Activated T-cell treated with anti-CD3 and anti-CD28 coated beads, Interleukin-2, amount 50 U/mL, for 72 hours (primary cell): ENCODE measurements at places on chromosomes 4 and X. TPM values are rescaled to one million over a fixed set of nuclear protein-coding genes. Genes with fewer than 3 reads are reported as not detected.

- H3K4me3 ChIP-seq = no peak overlapping the region
- no peaks in the 10 kb centered on the region for H3K27me3 ChIP-seq
- H3K36me3 ChIP-seq = peaks cover 17% of the 10 kb centered on the region
- H3K27ac ChIP-seq = no peak overlapping the region
Measured at GRCh38 chr4:83062739-83063138, 27.8 kb downstream of the COPS4 start.

DNA sequence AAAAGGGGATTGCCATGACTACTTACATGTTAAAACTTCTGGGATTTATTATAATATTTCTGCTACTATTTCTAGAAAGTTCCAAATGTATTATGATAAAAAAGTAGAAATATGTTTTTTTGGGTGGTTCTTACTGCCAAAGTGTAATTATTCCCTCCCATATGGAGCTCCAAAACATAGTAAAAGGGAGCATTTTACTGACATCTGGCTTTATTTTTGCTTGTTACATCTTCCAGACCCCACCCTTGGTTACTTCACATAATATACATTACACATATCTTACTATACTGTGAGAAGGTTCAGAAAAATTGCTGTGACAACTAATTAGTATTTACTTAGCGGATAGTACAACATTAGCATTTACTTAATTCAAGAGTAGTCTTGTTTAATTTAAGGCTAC lies 205.1 kb upstream of the TLL1 start:
- H3K4me1 ChIP-seq = no peaks in the 10 kb centered on the region
- no peaks in the 10 kb centered on the region for H3K36me3 ChIP-seq
- no peak overlapping the region for H3K27ac ChIP-seq

GRCh38 chr4:106615961-106616360 lies 247.4 kb upstream of the GIMD1 start:
- H3K27me3 ChIP-seq = no peaks in the 10 kb centered on the region
- no peaks in the 10 kb centered on the region for H3K36me3 ChIP-seq
- DNase-seq = no peak
- H3K4me1 ChIP-seq = no peaks in the 10 kb centered on the region
- no peak overlapping the region for H3K4me3 ChIP-seq

DNA sequence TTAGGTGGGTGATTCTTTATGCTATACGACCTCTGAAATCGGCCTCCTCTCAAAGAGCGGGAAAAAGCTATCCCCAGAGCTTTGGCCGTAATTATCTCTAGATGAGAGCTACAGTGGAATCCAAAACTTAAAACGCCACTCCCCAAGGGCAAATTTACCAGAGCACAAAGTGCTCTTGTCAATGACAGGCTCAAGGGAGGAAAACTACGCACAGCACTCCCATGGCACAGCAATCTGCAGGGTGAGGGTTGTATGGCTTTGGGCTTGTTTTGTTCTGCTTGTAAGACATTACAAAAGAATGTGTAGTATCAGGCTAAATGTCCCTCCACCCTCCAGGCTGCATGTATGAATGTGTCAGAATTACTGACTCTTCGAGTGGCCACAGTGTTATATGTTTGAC lies 44.0 kb downstream of the ARHGEF6 start:
- no peak for DNase-seq
- peaks cover 15% of the 10 kb centered on the region for H3K4me1 ChIP-seq
- peaks cover 13% of the 10 kb centered on the region for H3K36me3 ChIP-seq
- peak overlapping the region; percentile 38 for H3K27ac ChIP-seq
- peaks cover 7% of the 10 kb centered on the region for H3K27me3 ChIP-seq

GRCh38 chrX:19003756-19004155 lies 19.8 kb upstream of the PHKA2 start:
- H3K4me1 ChIP-seq = no peaks in the 10 kb centered on the region
- H3K36me3 ChIP-seq = no peaks in the 10 kb centered on the region
- no peak overlapping the region for H3K27ac ChIP-seq
- no peak overlapping the region for H3K4me3 ChIP-seq
- DNase-seq = no peak

- peak; percentile 36 for DNase-seq
- H3K4me1 ChIP-seq = peaks cover 35% of the 10 kb centered on the region
- H3K27me3 ChIP-seq = peaks cover 76% of the 10 kb centered on the region
- no peaks in the 10 kb centered on the region for H3K36me3 ChIP-seq
- no peak overlapping the region for H3K27ac ChIP-seq
Measured at GRCh38 chr4:104490770-104491480, 3.8 kb downstream of the CXXC4 start.

DNA sequence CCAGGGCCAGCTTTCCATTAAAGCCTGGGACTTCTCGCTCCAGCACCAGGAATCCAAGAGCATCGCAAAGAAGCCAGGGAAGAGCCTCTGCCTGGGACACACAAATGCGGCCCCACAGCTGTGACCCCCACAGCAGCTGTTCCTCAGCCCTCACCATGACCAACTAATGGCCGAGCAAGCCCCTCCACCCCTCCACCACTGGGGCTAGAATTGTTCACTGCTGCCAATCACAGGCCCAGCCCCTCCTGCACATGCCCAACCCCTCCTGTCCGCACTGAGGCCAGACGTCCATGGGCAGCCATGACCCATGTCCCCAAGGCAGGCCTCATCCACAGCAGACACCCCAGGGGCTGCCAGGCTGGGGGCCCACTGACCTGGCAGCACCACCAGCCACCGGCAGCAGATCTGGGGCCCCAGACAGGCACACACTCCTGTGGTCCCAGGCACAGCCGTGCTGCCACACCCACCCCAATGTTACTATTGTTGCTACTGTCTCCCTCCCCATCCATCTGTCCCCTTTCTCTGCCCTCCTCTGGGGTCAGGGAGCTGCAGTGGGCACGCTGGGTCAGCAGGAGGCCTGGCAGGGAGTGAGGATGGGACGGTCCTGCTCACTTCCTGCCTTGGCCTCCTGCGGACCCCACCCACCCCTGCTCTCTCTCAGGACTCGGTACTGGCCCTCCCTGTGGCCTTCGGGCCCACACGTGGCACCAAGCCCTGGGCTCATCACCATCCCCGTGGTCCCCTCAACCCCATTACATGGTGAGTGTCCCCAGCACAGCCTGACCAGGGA lies 56.0 kb downstream of the ZFYVE28 start:
- no peak overlapping the region for H3K4me3 ChIP-seq
- no peak overlapping the region for H3K27ac ChIP-seq
- DNase-seq = no peak
- H3K4me1 ChIP-seq = peaks cover 11% of the 10 kb centered on the region

DNA sequence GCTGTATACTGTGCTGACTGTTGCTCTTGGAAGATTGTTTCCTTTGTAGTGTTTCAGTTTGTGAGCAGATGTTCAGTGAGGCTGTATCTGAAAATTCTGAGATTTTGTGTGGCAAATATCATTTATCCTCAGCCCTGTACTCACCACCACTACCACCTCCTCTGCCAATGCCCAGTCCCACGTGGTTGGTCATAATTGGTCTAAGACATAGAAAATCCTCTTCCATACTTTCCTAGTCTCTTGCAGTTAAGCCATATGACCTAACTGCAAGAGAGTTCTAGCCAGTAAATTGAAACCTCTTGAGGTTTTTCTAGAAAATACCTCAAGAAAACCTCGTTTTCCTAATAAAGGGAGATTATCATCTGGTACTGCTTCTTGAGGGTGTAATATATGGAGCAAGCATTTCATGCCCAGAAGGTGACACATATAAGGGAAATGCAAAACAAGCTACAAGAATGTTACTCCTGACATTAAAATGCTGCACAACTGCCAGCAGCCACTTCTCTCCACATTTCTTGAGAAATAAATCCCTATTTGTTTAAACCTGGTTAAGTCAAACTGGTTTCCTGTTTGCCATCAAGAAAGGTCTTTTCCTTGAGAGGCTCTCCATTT lies 32.8 kb downstream of the ABCE1 start:
- no peak for DNase-seq
- peaks cover 71% of the 10 kb centered on the region for H3K4me1 ChIP-seq

- no peak overlapping the region for H3K4me3 ChIP-seq
- peaks cover 4% of the 10 kb centered on the region for H3K4me1 ChIP-seq
- H3K36me3 ChIP-seq = peaks cover 3% of the 10 kb centered on the region
- peaks cover 24% of the 10 kb centered on the region for H3K27me3 ChIP-seq
- DNase-seq = no peak
Measured at GRCh38 chrX:130877892-130878341, 25.1 kb downstream of the ENOX2 start.

DNA sequence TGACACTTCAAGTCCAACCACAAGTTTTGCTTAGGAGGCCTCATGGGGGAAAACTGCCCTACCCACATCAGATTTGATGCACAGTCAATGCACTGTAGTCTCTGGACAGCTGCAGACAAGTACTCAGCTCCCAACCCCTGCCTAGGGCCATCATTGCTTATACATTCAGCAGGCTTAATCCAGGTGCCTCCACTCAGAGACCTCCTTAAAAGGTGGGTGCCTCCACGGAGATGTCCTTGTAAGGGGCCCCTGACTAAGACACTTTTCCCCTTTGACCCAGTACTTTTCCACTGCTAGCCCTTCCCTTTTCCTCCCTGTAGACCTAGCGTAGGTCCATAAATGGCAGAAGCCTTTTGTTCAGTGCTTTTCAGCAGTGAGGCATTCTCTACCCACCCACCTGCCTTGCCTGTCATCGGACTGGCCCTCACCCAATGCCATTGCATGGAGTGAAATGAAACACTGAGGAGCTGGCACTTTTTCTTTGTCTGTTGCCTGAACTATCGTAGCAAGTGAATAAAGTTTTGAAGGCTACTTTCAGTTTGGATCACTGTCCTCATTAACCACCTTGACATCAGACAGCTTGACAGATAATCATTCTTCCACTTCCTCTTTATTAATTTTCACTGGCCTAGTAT lies 23.8 kb upstream of the PLK4 start:
- H3K27ac ChIP-seq = no peak overlapping the region
- peaks cover 14% of the 10 kb centered on the region for H3K36me3 ChIP-seq
- DNase-seq = no peak

GRCh38 chrX:71618303-71618721 lies at the start of gene CXCR3:
TSS of gene CXCR3 (minus strand) at chrX:71618511. CDS start at chrX:71618449, 62 bp downstream.
- no peaks in the 10 kb centered on the region for H3K27me3 ChIP-seq
- H3K36me3 ChIP-seq = peaks cover 6% of the 10 kb centered on the region
- DNase-seq = peak; percentile 71
- H3K4me1 ChIP-seq = peaks cover 89% of the 10 kb centered on the region

DNA sequence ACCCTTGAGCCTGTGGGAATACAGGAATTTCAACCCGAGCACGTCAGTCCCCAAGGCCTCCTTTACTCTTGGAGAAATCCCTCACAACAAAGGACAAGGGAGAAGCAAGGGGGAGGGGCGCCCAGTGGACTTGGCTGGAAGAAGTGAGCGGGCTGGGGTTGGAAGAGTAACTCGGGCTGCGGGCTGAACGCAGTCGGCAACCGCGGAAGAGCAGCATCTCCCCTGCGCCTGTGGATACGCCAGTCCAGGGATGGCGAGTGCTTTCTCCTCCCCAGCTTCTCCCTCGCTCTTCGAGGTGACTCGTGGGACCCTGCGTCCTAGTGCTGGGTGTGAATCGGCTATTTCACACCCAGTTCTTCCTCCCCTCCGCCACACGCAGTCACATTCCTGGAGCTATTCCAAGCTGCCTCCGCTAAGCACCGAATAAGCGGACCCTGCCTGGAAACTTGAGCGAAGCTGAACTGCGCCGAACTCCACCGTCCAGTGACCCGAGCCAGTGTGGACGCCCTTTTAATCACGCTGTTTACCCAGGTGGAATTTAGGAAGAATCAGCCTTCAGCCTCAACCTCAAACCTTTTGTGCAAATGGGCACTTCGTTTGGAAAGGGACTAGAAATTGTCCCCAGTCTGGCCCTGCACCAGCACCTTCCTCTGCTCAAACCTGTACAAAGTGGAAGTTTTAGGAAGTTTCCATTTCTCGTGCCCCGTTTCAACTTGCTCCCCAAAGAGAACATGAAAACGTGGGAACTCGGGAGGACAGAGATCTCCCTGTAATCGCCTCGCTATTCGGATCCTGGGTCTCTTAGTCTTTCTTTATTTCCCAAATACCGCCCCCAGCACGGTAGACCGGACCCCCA lies 64.3 kb upstream of the WDR17 start:
- H3K4me1 ChIP-seq = peaks cover 6% of the 10 kb centered on the region
- peaks cover 58% of the 10 kb centered on the region for H3K27me3 ChIP-seq
- no peak for DNase-seq
- H3K36me3 ChIP-seq = no peaks in the 10 kb centered on the region

GRCh38 chr4:149891426-149891825 lies 75.8 kb upstream of the IQCM start:
- H3K4me1 ChIP-seq = no peaks in the 10 kb centered on the region
- no peaks in the 10 kb centered on the region for H3K27me3 ChIP-seq
- H3K27ac ChIP-seq = no peak overlapping the region
- no peak overlapping the region for H3K4me3 ChIP-seq

GRCh38 chr4:39609454-39609931 lies 29.2 kb downstream of the SMIM14 start:
- H3K27me3 ChIP-seq = no peaks in the 10 kb centered on the region
- no peak overlapping the region for H3K27ac ChIP-seq
- peaks cover 13% of the 10 kb centered on the region for H3K4me1 ChIP-seq
- peak overlapping the region; percentile 12 for H3K4me3 ChIP-seq

DNA sequence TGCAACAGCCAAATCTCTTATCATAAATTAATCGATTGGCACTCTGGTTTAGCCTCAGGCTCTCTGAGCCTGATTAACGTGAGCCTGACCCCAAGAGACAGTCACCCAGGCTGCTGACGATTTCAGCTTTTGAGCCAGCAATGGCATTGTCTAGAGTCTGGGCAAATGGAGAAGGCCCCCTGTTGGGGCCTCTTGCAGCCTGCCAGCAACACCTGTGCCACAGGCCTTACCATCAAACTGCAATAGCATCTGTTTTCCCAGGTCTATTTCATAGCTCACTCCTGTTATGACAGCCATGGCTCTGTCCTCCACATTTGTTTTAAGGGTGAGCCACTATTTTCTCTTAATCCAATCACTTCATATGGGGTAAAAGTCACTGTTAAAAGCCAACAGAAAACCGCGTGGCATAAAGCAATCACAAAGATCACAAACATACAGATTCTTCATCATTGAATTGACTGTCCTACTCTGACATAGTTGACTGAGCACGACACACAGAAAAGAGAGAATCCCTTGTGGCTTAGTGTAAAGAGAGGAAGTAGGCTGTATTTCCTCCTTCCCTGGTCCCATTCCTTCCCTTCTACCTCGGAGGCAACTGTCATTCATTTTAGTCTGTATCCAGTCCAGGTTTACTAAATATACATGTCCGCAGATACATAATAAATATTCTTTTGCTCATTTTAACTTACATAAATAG lies 47.8 kb downstream of the SLC9A7 start:
- DNase-seq = peak; percentile 20
- H3K27me3 ChIP-seq = peaks cover 23% of the 10 kb centered on the region

DNA sequence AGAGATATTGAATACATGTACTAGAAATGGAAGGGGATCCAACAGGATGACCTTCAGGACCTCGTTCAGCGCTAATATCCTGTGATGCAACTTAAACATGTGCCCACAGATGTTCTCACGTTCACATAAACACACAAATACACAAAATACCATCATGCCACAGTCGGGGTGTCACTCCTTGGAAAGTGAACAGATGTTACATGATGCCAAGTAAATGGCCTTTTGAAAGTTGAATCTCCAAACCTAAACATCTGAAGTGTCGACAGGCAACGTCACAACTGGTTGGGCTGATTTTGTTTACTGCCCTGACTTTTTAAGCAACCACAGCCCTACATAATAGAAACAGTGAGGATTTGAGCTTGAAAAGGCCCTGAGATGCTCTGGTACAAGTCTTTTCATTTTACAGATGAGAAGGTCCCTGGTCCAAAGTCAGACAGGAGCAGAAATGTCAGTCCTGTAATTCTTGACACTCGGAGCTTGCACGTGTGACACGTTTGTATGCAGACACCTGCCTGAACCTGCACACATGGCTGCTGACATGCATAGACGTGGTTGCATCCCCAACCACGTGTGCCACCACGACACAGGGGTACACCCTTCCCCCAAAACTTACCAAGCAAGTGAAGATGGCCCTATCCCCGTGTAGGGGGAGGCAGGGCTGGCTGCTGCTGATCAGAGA lies 23.5 kb upstream of the BCORL1 start:
- no peak overlapping the region for H3K4me3 ChIP-seq
- peaks cover 7% of the 10 kb centered on the region for H3K27me3 ChIP-seq
- DNase-seq = no peak

ARHGEF38 gene
- total RNA-seq = not detected

ATP6AP1 gene
- 37.0 TPM for total RNA-seq

SCML1 gene
- 4.9 TPM for total RNA-seq

CCDC110 gene
- total RNA-seq = 0.19 TPM
